Activated CD8-positive, alpha-beta memory T cell treated with anti-CD3 and anti-CD28 coated beads, Interleukin-2, amount 10 ng/mL, durations not matched to agents 7 days and 5 days (primary cell): ENCODE measurements at places on chromosomes 5 and 9. TPM values are rescaled to one million over a fixed set of nuclear protein-coding genes. Genes with fewer than 3 reads are reported as not detected.

The PAEP gene
- total RNA-seq = not detected

The ELP1 gene
- 23.9 TPM for total RNA-seq

The AK8 gene
- 0.63 TPM for total RNA-seq

The PCDHB2 gene
- not detected for total RNA-seq

The MYMK gene
- total RNA-seq = not detected

The MACIR gene
- 6.4 TPM for total RNA-seq
